ENCODE measurements at places on chromosomes 3 and 15.

- DNase-seq = no peak
Measured at GRCh38 chr15:79403501-79403900, 28.6 kb upstream of the MINAR1 start.

- no peak for DNase-seq
Measured at GRCh38 chr3:128307781-128308469, 154.6 kb downstream of the EEFSEC start.

DNA sequence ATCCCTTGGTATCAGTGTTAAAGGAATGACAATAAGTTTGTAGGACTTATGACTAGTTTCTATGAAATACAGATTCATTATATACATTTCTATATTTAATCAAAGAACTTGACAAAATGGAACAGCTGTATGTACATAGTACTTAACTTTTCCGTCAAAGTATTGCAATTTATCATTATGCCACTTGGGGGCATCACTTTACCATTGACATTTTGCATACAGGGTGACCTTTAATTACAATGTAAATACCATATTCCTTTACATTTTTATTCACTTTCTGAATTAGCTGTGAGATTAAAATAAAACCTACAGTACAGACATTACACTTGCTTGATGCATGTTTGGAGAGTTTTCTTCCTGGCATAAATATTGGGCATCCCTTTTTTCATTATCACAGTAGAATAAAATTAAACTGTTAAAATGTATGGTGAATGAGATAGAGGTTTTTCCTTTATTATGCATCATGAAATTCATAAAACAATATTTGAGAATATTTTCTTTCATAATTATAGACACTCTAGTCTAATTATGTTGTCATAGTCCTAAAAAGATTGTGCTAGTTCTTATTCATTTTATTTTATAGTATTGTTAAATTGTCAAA is 6.9 kb downstream of the NEK11 start:
- peak; percentile 22 for DNase-seq

DNA sequence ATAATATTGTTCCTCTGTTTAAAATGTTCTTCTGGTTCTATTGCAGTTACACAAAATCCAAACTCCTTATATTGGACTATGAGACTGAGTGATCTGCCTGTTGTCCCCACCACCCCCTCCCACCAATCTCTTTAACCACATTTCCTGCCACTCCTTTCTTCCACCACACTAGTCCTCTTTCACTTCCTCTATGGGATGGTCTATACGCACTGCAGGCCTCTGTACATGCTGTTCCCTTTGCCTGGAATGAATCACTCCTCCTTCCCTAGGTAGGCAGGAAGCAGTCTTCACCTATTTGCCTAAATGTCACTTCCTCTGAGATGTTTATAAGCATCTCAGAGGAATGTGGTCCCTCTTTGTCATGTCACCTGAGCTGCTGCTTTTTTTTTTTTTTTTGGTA is 4.0 kb downstream of the MAP2K1 start:
- peak; percentile 36 for DNase-seq

DNA sequence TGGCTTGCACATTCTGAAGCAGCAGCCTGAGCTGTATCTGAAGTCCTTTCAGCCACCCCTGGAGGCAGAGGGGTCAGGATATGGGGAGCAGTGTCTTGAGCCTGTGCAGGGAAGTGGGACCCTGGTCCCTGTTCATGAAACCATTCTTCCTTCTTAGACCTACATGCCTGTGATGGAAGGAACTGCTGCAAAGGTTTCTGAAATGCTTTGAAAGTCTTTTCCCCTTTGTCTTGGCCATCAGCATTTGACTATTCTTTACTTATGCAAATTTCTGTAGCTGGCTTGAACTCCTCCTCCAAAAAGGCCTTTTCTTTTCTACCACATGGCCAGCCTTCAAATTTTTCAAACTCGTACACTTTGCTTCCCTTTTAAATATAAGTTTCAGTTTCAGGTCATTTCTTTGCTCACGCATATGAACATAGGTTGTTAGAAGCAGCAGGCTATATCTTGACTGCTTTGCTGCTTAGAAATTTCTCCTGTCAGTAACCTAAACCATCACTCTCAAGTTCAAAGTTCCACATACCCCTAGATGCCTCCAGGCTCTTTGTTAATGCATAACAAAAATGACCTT is 62.3 kb downstream of the GALK2 start:
- no peak for DNase-seq

GRCh38 chr3:16670191-16670590 is 65.0 kb upstream of the DAZL start:
- DNase-seq = no peak

- DNase-seq = no peak
Measured at GRCh38 chr3:4207672-4208071, 95.5 kb upstream of the SETMAR start.

GRCh38 chr3:186217820-186218164 is 108.9 kb upstream of the ETV5 start:
- no peak for DNase-seq

GRCh38 chr15:69679623-69680228 is 227.1 kb downstream of the RPLP1 start:
- DNase-seq = peak; percentile 33

- DNase-seq = no peak
Measured at GRCh38 chr15:92907229-92907628, 7.1 kb downstream of the CHD2 start.

DNA sequence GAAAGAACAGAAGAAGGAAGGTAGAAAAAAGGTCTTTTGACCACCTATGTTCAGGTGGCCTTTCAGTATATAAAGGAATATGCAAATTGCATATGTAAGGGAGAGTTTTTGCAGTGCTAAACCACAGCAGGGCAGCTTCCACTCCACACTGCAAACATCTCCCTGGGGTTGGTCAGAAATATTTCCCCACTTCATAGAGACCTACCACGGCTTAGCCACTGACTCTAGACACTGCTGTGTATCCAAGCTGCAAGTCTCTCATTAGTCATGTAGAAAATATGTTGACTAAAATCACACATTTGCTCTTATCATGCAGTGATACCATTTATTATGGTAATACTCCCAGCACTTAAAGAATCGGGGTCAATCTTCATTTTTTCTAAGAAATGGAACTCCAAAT is 214.9 kb upstream of the NR2F2 start:
- no peak for DNase-seq

DNA sequence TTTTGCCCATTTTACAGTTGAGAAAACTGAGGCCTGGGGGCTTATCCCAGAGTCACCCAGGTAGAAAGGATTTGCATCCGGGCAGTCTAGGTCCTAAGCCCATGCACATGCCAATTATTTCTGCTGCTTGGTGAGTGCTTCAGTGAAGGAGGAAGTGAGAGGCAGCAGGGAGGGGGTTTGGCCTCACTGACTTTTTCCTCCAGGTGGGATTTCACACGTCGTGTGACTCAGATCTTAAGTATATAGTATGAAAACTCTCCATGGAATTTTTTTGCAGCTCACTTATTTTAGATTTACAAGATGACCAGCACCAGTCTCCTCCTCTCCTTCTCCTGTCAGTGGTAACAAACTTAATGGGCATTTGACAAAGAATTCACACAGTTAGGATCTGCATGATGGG is 4.6 kb downstream of the ITGA11 start:
- no peak for DNase-seq

DNA sequence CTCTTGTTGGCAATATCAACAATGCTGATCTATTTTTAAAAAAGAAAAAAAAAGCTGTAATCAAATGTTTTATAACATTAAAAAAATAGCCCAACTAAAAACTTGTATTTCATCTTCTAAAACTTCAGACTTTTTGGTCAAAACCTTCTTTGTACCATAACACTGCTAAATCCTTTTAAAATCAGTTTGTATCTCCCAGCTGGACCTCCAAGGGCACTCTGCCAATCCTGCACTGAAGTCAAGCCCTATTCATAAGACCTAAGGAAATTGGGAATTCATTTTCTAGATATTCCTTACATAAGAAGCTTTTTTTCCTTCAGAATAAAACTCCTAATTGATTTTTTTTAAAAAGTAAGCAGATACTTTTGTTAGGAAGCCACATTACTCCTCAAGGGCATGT is 38.2 kb upstream of the HCLS1 start:
- DNase-seq = no peak

- DNase-seq = no peak
Measured at GRCh38 chr3:61857297-61857696, 295.9 kb downstream of the PTPRG start.

- no peak for DNase-seq
Measured at GRCh38 chr3:24137334-24137733, 192.2 kb downstream of the NR1D2 start.

DNA sequence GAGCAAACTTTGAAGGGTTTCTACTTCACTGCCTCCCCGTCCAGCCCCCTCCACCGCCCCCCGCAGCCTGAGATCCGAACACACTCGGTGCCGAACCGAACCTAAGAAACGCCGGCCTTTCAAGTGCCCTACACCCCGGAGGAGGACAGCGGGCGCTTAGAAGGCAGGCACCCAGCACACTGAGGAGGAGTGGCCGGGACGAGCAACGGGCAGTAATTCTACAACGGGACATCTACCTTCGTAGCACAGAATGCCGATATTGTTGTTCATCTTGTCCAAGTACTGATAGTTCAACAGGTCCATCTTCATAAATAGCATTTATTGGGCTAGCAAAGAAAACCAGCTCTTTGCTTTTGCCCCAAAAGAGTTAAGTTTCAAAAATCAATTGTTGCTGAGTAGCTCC is 513 bp downstream of the VGLL4 start:
- DNase-seq = peak; percentile 11

DNA sequence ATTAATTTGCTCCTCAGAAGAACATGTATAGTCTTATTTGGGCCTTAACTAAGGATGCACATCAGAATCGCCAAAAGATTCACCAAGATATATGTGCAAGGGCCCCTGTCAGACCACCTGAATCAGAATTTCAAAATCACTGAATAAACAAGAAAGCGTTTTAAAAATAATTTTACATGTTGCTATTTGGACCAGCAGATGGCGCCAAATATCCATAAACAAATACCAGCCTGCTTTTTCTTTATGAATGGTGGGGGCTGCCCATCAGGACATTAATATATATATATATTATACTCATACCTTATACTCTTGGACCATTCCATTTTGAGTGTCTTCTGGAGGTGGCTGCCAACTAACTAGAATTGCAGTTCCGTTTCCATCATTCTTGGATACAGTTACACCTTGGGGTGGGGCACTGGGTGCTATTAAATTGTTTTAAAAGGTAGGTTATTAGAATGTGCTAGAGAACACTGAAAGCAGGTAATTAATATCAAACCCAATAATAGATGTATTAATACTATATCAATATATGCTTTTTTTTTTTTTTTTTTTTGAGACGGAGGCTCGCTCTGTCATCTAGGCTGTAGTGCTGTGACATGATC is 1108.3 kb downstream of the ROBO1 start:
- peak; percentile 2 for DNase-seq

GRCh38 chr3:109825971-109826810 is 488.8 kb upstream of the DPPA4 start:
- DNase-seq = no peak

Measured in CD4-positive, alpha-beta T cell treated with Interleukin-6 for 4 hours (primary cell).